ENCODE measurements at places on chromosomes 3 and 15.

- DNase-seq = no peak
Measured at GRCh38 chr3:157317895-157318294, 118.8 kb upstream of the PTX3 start.

DNA sequence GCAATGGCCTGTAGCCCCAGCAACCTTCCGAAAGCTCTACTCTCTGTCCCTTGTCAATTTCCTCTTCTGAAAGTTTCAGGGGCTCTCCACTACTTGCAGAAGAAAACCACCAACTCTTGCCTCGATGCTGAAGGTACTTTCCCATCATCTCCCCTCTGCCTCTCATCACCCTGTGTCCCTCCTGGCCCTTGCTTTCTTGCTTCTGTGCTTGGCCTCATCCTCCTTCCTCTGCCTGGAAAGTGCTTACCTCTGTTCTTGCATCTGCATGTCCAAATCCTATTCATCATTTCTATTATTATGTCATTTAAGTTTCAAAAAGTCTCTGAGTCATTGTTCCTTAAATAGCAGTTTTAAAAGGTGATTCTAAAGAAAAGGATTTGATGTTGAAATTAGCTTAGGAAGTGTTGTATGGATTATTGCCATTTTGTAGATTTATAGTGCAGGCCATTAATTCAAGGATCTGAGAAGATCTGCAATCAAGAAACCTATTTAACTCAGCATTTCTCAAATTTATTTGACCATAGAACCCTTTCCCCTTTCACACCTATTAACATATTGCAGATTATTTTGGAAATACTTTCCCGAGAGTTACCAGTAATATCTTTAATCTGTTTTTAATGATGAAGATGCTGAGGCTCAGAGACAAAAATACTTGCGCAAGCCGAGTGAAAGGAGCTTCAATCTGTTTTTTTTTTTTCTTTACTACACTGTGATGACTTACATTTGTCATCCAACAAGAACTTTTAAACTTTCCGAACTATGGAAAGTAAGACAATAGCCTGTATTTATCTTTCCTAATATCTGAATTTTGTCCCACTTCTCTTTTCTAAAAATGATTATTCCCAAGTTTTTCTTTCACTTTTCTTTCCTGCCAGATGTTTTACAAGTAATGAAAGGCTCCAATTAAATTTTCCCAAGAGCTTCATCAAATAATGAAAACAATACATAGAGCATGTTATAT, 22.3 kb upstream of the CFAP161 start:
- DNase-seq = no peak

GRCh38 chr3:192731233-192731632, 3.9 kb upstream of the FGF12 start:
- DNase-seq = no peak

GRCh38 chr3:148833223-148833622, 5.6 kb downstream of the CPB1 start:
- DNase-seq = no peak

- no peak for DNase-seq
Measured at GRCh38 chr3:172161133-172161789, 121.9 kb downstream of the FNDC3B start.

- no peak for DNase-seq
Measured at GRCh38 chr15:71332431-71333004, 217.2 kb downstream of the THSD4 start.

- no peak for DNase-seq
Measured at GRCh38 chr3:153150991-153151390, 11.0 kb upstream of the RAP2B start.

DNA sequence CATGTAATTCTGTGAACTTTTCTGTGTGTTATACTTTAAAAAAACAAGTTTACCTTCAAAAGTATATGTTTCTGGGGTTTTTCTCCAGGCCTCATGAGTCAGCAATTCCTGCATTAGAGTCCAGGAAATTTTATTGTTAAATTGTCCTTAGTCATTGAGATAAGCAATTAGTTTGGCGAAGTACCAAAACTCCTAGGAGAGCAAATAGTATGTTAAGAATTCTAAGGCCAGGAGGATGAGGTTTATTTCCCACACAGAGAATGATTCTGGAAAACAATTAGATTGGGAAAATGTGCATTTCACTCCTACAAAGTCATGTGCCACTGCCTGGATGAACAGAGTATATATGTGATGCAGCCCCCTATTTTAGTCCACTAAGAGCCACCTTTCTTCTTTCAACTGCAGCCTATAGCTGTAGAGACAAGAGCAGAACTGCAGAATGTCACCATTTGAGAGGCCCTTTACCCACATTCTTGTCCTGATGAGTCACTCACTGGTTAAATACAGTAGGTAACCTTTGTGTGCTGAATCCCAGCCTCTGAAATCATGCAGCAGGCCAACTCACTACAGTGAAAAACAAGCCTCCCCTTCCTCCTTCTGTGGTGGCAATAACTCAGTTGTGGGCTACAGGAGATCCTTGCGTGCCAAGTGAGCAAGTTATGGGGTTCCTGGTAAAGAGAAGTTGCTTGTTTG, 452.8 kb upstream of the THBS1 start:
- no peak for DNase-seq

DNA sequence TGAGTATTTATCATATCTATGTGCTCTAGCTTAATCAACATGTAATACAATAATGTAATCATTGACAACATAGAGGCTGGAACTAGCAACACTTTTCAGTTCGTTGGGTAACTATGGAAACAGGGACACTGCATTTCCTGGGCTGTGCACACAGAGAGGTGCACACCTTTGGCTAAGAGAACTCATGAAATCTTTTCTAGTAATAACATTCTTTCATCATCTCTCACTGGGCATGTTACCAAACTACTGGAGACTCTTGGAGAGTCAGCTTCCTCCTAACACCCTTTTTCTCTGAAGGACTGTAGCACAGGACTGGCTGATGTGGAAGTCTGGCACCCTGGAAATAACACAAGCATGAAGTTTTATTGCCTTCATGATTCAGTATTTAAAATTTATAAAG, 135.6 kb downstream of the KCNMB2 start:
- DNase-seq = no peak

DNA sequence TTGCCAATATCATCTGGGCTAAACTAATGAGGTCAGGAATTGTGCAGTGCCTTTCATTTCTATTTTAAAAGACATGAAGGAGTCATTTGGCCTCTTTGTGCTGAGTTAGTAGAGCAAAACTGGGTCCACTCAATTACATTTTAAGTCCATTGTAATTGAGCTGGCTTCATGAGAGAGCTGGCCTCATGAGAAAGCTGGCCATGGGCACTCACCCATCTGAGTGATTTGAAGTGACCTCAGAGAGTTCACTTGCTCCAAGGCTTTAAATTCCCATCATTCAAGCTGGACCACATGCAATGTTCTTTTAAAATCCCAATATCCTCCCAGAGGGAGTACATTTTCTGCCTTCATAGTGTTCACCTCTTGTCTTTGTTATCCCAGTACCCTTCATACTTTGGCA, 335.9 kb upstream of the WNT5A start:
- no peak for DNase-seq

- DNase-seq = no peak
Measured at GRCh38 chr3:177441813-177442646, 244.7 kb upstream of the TBL1XR1 start.

DNA sequence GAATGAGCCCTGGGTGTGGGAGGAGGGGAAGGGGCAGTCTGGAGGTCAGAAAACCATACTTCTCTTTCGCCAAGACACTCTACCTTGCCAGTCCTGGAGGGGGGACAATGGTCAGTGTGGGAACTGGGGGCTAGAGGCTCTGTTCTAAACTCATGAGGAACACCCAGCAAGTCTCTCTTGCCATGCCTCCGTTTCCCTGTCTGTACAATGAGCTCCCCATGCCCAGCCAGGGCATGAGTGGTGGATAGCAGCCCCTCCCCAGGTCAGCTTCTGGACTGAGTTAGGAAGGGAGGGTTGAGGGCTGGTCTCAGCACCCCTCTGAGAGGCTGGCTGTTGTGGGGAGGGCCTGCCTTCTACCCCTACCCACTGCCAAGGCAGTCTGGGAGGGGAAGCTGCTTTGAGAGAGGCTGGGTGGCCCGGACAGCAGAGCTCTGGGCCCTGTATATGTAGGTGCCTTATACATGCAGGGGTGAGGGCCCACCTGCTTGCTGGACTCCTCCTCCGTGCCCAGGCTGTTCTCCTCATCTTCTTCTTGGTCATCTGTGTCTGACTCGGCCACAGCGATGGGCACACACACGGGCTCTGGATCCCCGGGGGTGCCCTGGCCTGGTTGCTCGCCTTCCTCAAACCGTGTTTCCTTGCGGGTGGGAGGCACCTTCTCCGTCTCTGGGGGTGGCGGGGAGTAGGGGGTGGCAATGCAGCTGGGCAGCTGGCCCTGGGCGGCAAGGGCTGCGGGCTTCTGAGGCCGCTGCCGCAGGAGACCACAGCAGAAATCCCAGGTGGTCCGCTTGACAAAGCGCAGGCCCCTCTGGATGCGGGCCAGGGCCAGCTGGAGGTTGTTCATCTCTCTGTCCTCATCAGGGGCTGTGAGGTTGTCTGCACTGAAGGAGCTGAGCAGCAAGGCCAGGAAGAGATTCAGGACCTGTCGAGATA, 68.8 kb downstream of the SCN5A start:
- DNase-seq = no peak
